ENCODE measurements at places on chromosomes 4 and X.
A peak's percentile ranks its signal among the peaks of the same experiment; 100 is the strongest.

- DNase-seq, result peak; percentile 21
Measured at GRCh38 chr4:140286456-140286855, 87.0 kb upstream of the SCOC start.

DNA sequence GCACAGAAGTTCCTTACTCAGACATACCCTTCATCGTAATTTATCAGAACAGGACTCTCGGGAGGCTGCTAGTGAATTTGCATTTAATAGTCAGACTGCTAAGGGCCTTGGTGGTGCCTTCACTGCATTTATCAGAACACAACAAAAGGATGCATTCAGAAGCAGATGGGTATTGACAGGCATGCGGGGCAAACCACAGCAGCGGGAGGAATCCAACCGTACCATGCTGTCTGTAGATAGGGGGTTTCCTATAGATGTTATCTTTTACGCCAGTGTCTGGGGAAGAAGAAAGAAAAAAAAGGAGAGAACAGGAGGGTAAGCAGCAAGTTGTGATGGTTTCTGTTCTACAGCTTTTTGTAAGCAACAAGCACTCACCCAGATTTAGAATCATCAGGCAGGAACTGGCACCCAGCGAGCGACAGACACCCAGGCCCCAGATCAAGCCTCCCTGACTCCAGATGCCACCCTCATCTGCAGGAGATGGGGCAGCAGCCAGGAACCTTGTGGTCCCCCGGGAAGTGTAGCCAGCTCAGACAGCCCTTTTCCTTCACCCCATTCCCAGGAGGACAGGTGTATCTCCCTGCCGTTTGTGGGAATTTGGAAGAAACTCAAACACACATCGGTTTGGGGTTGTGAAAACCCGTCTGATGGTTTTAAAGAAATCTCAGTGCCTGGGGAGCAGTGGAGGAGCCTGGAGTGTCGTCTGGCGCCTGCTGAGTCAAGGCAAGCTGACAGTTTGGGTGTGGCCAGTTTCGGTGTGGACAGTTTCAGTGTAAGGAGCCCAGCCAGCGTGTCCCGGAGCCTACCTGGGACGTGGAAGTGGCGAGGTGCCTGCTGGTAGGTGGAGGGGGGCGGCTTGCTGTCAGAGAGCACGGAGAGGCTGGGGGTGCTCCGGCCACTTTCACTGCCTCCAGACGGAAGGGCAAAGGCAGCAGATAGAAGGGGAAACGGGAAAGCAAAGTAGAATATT is 80.0 kb upstream of the AFAP1 start:
- DNase-seq, result no peak

GRCh38 chr4:153531976-153532626 is 65.9 kb downstream of the TMEM131L start:
- no peak for DNase-seq

DNA sequence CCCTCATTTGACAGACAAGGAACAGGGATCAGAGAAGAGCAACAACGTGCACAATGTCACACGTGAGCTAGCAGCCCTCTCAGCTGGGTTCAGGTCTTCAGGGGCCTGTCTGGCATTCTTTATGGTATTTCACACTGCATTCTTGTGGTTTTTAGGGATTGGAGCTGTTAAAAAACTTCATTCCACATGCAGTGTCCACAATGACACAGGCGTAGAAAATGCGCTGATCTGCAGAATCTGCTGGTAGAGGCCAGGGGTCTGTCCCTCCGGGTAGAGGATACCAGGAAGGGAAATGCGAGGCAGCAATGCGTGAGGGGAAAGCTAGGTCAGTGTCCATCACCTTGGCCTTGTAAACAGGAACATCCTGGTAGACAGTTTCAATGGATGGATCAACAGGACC is 36.6 kb downstream of the MAP7D3 start:
- no peak for DNase-seq

DNA sequence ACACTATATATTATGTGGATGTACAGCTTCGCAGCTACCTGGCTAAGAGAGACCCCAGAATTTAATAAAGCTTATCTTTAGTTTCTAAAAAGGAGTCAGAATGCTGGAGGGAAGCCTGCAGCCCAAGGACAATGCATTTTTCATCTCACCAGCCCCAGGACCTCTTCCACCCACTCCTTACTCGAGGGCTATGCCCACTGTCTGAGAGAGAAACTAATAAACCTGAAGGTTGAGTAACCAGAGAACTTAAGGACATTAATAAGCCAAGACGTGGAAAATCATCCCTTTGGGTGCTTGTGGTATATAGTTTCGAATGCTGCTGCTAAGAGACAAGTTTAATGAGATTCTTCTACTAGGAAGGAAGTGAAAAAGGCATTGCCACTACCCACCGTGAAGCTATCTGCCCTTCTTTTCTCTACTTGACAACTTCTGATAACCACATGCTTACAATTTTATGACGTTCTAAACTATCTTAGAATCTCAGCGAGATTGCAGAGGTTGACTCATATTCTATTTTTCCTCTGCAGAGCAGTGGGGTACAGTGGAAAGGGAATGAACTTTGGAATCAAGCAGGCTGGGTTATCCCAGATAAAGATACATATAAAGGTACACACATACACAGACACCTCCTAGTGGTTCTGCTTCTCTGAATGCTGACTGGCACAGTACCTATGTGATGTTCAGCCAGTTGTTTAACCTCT is 3.3 kb downstream of the RELL1 start:
- no peak for DNase-seq

DNA sequence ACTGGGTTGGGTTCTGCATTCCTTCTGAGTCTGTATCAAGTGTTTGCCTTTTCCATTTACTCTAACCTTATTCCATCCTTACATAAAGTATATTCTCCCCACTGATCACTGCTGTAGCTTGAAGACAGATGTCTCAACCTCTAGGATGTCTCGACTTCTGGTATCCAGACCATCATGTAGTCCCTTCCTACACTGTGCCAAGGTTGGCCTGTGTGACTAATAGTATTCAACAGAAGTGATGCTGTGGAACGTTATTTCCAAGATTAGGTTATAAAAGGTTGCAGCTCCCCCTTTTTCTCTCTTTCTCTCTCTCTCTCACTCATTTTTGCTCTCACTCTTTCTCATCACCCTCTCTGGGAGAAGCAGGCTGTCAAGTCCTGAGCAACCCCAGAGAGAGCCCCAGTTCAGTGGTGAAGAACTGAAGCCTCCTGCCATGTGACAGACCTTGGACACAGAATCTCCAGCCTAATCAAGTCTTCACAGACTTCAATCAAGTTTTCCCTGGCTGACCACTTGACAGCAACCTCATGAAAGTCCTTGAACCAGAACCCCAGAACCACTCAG is 75.4 kb downstream of the PRDM5 start:
- DNase-seq, result no peak

DNA sequence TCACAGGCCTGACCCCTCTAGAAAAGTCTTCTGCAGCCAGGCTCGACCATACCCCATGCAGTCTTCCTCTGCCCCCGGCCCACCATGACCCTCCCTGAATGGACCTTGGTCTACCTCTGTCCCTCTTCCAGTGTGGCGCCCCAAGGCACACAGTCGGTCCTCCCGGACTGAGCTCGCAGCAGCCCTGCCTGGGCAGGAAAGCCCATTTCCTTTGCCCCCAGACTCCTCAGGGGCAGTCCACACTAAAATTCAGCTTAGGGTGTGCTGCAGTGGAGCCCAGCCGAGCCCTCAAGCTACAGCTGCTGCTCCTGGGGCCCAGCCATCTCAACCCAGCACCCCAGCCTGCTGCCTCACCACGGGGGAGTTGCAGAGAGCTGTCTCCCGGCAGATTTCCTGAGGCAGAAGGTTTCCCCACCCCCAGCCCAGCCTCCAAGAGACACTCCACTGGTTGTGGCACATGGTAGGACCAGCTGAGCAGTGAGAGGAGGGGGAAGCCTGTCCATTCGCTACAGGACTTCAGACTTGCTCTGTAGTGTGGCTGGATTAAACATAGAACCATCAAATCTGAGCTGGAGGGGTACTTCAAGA is 37.5 kb upstream of the IQSEC2 start:
- no peak for DNase-seq

DNA sequence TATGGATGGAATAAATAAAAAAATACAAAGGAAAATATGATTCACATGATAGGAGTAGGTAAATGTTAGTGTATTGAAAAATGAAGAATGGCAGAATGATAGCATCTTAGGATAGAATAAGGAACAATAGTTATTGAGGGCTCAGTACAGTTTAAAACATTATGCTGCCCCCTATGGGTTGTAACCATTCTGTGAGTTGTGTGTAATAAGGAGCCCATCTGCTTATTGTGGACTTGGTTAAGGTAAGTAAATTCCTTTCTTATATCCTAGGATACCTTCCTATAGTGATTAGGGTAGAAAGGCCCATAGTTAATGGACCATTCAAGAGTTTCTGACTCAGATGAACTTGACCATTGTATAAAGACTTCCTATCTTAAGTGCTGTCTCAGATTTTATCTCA is 195.8 kb downstream of the PDHA2 start:
- no peak for DNase-seq

- no peak for DNase-seq
Measured at GRCh38 chr4:106367072-106367471, 1.5 kb downstream of the GIMD1 start.

GRCh38 chr4:27176400-27176799 is 315.8 kb downstream of the STIM2 start:
- no peak for DNase-seq

DNA sequence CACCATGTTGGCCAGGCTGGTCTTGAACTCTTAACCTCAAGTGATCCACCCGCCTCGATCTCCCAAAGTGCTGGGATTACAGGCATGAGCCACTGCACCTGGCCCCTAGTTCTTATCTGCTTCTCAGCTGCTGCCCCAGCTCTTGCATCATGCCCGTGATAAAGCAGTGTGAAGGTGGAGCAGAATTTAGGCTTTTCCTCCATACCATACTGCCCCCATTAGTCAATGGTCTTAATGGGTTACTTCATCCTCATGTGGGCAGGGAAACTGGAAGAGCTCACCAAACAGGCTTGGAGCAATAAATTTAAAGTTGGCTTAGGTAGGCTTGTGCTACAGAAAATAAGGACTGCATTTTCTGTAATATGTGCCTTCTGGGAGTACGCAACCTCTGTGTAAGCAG is 636.9 kb upstream of the BOD1L1 start:
- no peak for DNase-seq

GRCh38 chr4:98838977-98839618 is 89.8 kb downstream of the EIF4E start:
- DNase-seq, result no peak

- no peak for DNase-seq
Measured at GRCh38 chr4:74054483-74055047, 16.1 kb upstream of the CXCL3 start.

- no peak for DNase-seq
Measured at GRCh38 chr4:98686043-98686707, 27.8 kb upstream of the TSPAN5 start.

- no peak for DNase-seq
Measured at GRCh38 chrX:9495496-9495895, 30.6 kb downstream of the TBL1X start.

- DNase-seq, result no peak
Measured at GRCh38 chr4:47597696-47598095, 112.6 kb downstream of the ATP10D start.

DNA sequence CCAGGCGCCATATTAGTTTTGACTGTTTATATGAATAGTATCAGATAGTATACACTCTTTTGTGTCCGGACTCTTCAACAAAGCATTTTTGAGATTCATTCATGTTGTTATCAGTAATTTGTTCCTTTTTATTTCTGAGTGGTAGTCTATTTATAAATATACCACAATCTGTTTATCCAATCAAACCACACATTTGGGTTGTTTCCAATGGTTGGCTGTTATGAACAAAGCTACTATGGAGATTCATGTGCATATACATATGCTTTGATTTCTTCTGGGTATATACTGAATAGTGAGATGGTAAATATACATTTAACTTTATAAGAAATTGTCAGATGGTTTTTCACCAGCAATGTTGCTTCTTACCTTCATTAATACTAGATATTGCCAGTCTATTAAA is 36.8 kb upstream of the TAPT1 start:
- DNase-seq, result no peak

GRCh38 chr4:118898684-118899138 is 10.1 kb downstream of the SYNPO2 start:
- DNase-seq, result no peak

GRCh38 chr4:180296036-180296599 is 1947.1 kb upstream of the TENM3 start:
- no peak for DNase-seq

- DNase-seq, result peak; percentile 2
Measured at GRCh38 chr4:24880186-24880585, 32.7 kb downstream of the CCDC149 start.

Measured in NCI-H2227 treated with DMSO at 0.1 percent for 48 hours (cell line).